Keratinocyte (primary cell): ENCODE measurements at places on chromosomes 4 and X. TPM values are rescaled to one million over a fixed set of nuclear protein-coding genes. Genes with fewer than 3 reads are reported as not detected.
A peak's percentile ranks its signal among the peaks of the same experiment; 100 is the strongest.

DNA sequence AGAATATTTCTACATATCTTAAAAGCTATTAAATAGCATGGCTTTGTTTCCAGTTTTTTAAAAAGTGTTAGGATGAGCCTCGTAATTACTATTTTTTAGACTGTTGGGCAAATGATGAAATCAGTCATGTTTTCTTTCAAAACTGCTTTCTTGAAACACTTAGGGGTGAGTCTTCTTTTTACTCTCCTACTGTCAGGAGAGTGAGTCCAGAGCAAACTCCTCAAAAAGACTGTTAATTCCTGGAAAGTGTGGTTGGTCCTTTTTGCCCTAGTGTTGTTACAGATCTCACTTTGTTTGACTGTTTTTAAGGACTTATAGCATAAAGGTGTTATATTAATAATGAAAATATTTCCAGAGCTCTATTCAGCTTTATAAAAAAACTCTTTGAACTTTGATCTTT lies 6.3 kb downstream of the GSTCD start:
- H3K27me3 ChIP-seq = no peaks in the 10 kb centered on the region
- peaks cover 22% of the 10 kb centered on the region for H3K4me1 ChIP-seq
- peak overlapping the region; percentile 2 for H3K27ac ChIP-seq
- H3K4me3 ChIP-seq = no peak overlapping the region

RIPPLY1 gene
- polyA plus RNA-seq = not detected in 3 replicates

DNA sequence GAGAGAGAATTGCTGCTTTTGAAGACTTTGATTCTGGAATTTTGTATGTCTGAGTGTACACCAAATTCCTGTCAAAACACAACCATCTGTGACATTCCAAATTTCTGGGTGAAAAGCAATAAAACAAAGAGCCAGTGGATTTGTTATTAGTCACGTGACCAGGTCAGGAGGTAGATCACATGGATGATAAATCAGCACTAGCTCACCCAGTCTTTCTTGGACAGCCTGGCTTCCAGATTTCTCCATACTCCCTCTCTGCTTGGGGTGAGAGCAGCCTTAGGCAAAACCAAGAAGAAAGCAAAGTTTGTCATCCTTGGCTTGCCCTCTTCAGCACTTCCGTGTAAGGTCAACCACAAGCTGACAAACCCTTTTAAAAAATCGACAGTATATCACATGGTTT lies 194.2 kb downstream of the CLCN4 start:
- H3K4me1 ChIP-seq = no peaks in the 10 kb centered on the region
- DNase-seq = no peak
- H3K4me3 ChIP-seq = no peak overlapping the region
- H3K27ac ChIP-seq = no peak overlapping the region

CAMK2D gene
- polyA plus RNA-seq = 13.2 to 18.8 TPM (median 16.7 TPM) in 3 replicates

GRCh38 chr4:114563536-114564315 lies 34.9 kb upstream of the UGT8 start:
- H3K27me3 ChIP-seq = no peaks in the 10 kb centered on the region
- no peak for DNase-seq
- H3K4me3 ChIP-seq = no peak overlapping the region
- no peak overlapping the region for H3K27ac ChIP-seq
- no peaks in the 10 kb centered on the region for H3K36me3 ChIP-seq
- no peaks in the 10 kb centered on the region for H3K4me1 ChIP-seq

GRCh38 chr4:140136509-140136908 lies 17.5 kb downstream of the MAML3 start:
- H3K4me3 ChIP-seq = no peak overlapping the region
- H3K27me3 ChIP-seq = no peaks in the 10 kb centered on the region
- no peaks in the 10 kb centered on the region for H3K36me3 ChIP-seq
- DNase-seq = no peak
- H3K4me1 ChIP-seq = peaks cover 6% of the 10 kb centered on the region

DNA sequence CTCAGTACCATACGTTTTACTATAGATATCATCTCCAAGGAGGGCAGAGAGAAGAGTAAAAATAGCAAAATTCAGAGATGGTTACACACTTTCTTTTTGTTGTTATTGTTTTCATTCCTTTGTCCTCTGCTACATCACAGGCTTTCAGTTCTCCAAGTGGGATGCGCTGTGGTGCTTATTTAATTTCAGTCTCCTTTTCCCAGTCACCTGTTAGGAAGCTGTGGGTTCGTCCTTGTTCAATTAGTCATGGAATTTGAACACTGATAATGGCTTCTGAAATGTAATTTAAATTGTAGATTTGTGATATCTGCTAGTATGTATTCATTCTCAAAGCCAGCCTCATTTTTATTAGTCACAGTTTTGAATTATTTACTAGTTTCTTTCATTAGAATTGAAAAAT lies 38.8 kb upstream of the DHRSX start:
- H3K27me3 ChIP-seq = peaks cover 5% of the 10 kb centered on the region
- no peaks in the 10 kb centered on the region for H3K4me1 ChIP-seq
- no peak overlapping the region for H3K27ac ChIP-seq
- no peak overlapping the region for H3K4me3 ChIP-seq
